T-cell (primary cell): ENCODE measurements at places on chromosomes 16 and 17. TPM values are rescaled to one million over a fixed set of nuclear protein-coding genes. Genes with fewer than 3 reads are reported as not detected.

GRCh38 chr17:15284107-15284506 is 19.0 kb upstream of the PMP22 start:
- no peak overlapping the region for H3K27ac ChIP-seq
- H3K36me3 ChIP-seq: no peaks in the 10 kb centered on the region

- no peak overlapping the region for H3K4me3 ChIP-seq
- H3K27me3 ChIP-seq: no peaks in the 10 kb centered on the region
- no peak for DNase-seq
- H3K36me3 ChIP-seq: no peaks in the 10 kb centered on the region
- H3K4me1 ChIP-seq: no peaks in the 10 kb centered on the region
These were observed 11.9 kb upstream of the PVALEF start for GRCh38 chr17:81153340-81153803.

Gene ATF7IP2
- 97.1 TPM for total RNA-seq

GRCh38 chr16:88596483-88596882 is 26.3 kb downstream of the ZC3H18 start:
- peaks cover 57% of the 10 kb centered on the region for H3K36me3 ChIP-seq
- H3K27ac ChIP-seq: no peak overlapping the region
- H3K4me1 ChIP-seq: peaks cover 7% of the 10 kb centered on the region
- no peaks in the 10 kb centered on the region for H3K27me3 ChIP-seq
- no peak for DNase-seq
- no peak overlapping the region for H3K4me3 ChIP-seq

Gene HBQ1
- not detected for total RNA-seq

- no peaks in the 10 kb centered on the region for H3K36me3 ChIP-seq
- H3K27me3 ChIP-seq: no peaks in the 10 kb centered on the region
- no peak overlapping the region for H3K27ac ChIP-seq
- no peak for DNase-seq
These were observed 871 bp downstream of the ABCA8 start for GRCh38 chr17:68954146-68954896.

Gene CLEC18C
- 1.8 TPM for total RNA-seq

- no peaks in the 10 kb centered on the region for H3K27me3 ChIP-seq
- H3K36me3 ChIP-seq: no peaks in the 10 kb centered on the region
- no peak overlapping the region for H3K4me3 ChIP-seq
- no peaks in the 10 kb centered on the region for H3K4me1 ChIP-seq
These were observed 23.7 kb downstream of the CLEC3A start for GRCh38 chr16:78045865-78046581.

GRCh38 chr16:1903220-1903574 is 15.0 kb downstream of the HS3ST6 start:
- H3K27ac ChIP-seq: no peak overlapping the region
- peaks cover 58% of the 10 kb centered on the region for H3K27me3 ChIP-seq
- H3K36me3 ChIP-seq: no peaks in the 10 kb centered on the region

DNA sequence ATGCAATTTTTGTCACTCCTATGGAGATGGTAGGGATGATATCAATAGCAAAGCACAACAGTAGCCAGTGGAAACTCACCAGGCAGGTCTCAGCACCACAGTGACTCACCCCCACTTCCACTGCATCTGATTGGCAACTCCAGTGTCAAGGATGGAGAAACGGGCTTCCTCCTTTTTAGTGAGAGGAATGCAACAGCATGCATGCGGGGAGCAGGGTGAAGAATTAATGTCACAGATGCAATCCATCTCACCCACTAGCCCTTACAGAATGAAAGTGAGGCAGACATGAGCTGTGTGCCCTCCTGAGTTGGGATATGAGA is 467.0 kb upstream of the C16orf82 start:
- H3K36me3 ChIP-seq: no peaks in the 10 kb centered on the region
- no peak overlapping the region for H3K27ac ChIP-seq
- peaks cover 5% of the 10 kb centered on the region for H3K27me3 ChIP-seq
- DNase-seq: no peak
- H3K4me3 ChIP-seq: no peak overlapping the region

DNA sequence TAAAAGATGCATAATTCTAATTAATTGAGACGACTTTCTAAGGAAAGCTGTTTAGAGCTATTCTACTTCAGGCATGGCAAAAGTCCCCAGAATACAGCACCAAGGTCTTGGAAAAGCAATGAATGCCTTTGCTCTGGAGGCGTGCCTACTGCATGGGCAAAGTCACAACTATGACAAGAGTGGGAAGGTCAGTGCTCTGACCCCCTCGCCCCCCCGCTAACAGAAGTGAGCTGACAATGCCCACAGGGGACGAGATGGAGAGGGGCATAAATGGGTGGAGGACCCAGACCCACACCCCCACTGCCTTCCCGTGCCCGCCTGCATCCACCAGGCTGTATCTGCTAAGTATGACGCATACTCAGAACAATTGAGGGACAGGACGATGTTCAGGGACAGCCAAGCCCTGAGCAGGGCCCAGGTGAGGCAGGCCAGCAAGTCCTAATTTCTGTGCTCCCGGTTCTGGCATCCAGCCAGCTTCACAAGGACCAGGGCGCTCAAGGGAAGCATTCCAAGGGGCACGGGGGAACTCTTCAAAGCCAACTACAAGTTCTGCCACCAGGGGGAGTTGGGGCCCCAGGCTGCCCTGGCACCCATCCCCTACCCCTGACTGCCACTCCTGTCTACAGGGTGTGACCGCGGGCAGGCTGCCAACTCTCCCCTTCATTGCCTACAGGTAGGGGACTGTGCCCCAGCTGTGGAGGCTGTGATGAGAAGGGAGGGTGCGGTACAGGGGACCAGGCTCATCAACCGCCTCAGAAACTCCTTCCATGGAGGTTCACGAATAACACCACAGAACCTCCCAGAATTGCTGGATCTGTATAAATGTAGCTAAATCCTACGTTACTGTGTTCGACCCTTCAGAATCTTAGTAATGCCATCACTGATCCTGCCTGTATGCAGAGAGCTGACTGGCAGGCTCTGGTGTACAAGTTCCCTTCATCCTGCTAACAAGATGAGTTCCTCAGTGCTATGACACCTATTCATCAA is 20.8 kb downstream of the NPRL3 start:
- H3K36me3 ChIP-seq: peaks cover 38% of the 10 kb centered on the region
- no peaks in the 10 kb centered on the region for H3K4me1 ChIP-seq
- peak; percentile 46 for DNase-seq
- H3K4me3 ChIP-seq: no peak overlapping the region
- H3K27ac ChIP-seq: no peak overlapping the region
- no peaks in the 10 kb centered on the region for H3K27me3 ChIP-seq

DNA sequence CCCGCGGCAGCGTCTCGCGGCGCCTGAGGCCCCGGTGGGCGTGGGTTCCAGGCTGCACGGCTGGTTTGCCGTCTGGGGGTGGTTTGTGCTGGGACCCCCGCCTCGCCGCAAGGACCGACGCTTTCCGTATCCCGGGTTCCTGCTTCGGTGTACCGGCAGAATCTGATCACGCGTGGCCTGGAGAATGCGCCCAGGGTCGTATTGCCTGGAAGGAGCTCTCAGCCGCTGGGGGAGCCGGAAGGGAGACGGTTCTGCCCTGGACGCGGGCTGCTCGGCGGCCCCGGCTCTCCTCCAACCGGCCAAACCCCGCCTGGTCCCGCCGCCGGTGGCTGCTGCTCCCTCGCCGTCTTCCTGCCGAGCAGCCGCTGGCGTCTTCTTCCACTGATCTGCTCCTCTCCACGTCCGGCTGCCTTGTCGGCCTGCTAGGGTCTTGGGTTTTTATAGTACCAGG is 39.8 kb downstream of the ZNF778 start:
- peak overlapping the region; percentile 65 for H3K4me3 ChIP-seq
- no peak overlapping the region for H3K27ac ChIP-seq
- no peak for DNase-seq
- peaks cover 2% of the 10 kb centered on the region for H3K27me3 ChIP-seq
- peaks cover 15% of the 10 kb centered on the region for H3K4me1 ChIP-seq
- H3K36me3 ChIP-seq: no peaks in the 10 kb centered on the region

- H3K27ac ChIP-seq: no peak overlapping the region
- H3K4me1 ChIP-seq: peaks cover 30% of the 10 kb centered on the region
- H3K36me3 ChIP-seq: no peaks in the 10 kb centered on the region
- H3K27me3 ChIP-seq: peaks cover 7% of the 10 kb centered on the region
- DNase-seq: no peak
These were observed 2.3 kb upstream of the NCBP3 start for GRCh38 chr17:3848229-3848835.

Gene TEX14
- 1.2 TPM for total RNA-seq
